ENCODE measurements at places on chromosomes 2 and 18.

DNA sequence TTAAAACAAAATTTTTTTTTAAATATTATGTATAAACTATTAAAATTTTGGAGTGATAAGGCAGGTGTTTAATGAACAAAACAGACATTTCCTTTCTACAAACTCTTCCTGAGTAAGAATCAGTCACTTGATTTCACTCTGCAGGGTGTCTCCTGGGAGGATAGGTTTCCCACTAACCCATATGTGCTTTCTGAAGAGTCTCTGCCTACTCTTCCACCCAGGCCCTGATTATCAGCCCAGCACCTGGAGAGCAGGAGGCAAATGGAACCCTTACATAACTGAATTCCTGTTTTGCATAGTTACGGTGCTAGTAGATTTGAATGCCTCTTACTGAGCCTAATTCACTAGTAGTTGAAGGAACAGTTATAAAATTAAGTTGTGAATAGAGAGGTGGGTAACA, 1718.6 kb downstream of the SUCLG1 start:
- DNase-seq: no peak

DNA sequence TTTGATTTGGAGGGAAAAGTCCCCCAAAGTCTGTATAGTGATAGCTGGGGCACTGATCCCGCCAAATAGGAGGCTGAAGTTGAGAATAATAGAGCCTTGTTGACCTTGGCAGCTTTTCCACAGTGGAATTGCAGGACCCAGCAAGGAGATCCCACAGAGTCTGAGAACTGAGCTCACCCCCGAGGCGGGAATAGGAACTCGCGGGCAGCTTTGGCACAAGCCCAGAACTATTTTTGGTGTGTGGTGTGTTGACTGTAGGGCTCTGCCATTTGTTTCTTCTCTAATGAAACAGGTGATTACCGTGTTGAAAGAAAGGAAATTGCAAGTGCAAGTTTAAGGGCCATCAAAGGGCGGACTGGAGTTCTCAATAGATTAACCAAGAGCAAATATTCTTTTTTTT, 34.0 kb downstream of the SH3RF3 start:
- no peak for DNase-seq

- DNase-seq: no peak
Observed at GRCh38 chr2:228545748-228546145, 364.3 kb upstream of the SPHKAP start.

- DNase-seq: no peak
Observed at GRCh38 chr2:233844836-233845235, 9.5 kb downstream of the HJURP start.

GRCh38 chr2:146912536-146912935, 932.3 kb upstream of the ACVR2A start:
- no peak for DNase-seq

- DNase-seq: no peak
Observed at GRCh38 chr2:111231532-111232252, 111.0 kb downstream of the BCL2L11 start.

Data from Jurkat, Clone E6-1 (cell line).